Skeletal muscle cell (primary cell): ENCODE measurements at places on chromosomes 5 and 9.
A peak's percentile ranks its signal among the peaks of the same experiment; 100 is the strongest.

DNA sequence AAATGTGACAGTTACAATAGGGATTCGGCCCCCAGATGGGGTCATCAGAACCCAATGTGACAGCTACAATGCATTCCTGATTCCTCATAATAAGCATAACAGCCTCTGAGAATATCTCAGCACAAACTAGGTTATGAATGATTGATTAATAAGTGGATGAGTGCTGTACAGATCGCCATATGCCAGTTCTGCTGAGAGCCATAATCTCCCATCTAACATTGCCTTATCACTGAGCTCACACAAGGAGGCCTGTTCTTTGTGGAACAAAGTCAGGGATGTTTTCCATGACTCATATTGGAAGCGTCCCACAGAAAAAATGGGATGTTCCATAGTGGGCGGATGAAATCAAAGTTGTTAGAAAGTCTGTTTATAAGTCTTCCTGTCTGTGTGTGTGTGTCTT, 89.6 kb downstream of the KIF4B start:
- DNase-seq: no peak

GRCh38 chr5:150278046-150278730, 11.4 kb downstream of the CAMK2A start:
- DNase-seq: no peak

DNA sequence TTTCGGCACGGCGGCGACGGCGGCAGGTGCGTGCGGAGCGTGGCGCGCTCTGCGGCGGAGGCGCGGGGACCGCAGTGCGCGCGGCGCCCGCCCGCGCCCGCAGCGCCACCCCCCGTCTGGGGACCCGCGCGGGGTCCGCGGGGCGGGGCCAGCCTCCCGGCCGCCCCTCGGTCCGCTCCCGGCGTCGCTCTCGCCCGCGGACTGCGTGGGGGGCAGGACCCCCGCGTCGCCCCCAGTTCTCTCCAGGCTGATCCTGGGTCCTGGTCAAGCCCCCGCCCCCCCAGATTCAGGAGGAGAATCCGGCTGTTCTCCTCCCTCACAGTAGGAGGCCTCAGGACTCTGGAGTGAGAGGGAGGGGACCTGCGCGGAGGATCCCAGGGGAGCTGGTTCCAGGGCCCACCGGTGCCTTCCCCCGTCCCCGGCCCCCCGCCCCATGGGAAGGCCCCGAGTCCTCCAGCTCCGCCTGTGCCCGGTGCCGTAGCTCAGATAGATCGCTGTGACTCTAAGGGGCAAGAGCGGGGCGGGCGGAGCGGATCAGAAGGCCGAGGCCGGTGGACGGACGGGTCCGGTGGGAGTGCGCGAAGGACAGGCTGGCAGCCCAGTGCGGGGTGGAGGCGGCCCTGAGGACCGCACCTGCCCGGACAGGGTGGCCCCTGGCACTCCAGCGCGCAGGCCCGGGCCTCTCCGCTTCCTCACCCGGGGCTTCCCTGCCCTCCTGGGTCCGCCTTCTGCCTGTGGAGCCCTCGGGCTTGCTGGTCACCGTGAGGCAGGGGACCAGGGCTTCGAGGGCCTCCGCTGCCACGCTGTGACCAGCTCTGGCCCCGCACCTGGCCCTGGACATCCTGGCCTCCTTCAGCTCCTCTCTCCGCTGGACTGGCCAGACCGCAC, at the start of gene RNF208:
Gene RNF208, minus strand, starts transcription at position 51 of the 888 bp plus-strand sequence. CDS start 1,028 bp downstream, outside the sequence.
- DNase-seq: no peak

GRCh38 chr9:108041551-108041950, 552.0 kb upstream of the KLF4 start:
- peak; percentile 63 for DNase-seq

GRCh38 chr9:137138058-137138721, 764 bp upstream of the GRIN1 start:
- DNase-seq: no peak

DNA sequence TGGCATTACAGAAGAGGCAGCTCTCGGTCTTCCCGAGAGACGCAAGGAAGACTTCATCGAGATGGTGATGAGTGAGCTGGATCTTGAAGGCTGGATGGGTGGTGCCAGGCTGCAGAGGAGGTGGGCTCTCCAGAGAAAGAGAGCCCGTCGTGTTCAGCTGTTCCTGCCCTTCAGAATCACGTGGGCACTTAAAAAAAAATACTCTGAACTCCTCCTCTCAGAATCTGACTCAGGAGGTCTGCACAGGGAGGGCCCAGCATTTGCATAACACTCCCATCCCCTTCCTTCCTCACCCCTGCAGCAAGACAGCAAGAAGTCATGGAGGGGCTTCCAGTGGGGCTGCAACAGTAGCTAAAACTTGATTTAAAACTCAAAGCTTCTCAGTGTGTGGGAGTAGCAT, 203.0 kb downstream of the ATPSCKMT start:
- DNase-seq: no peak
